Stimulated activated CD4-positive, alpha-beta T cell treated with anti-CD3 and anti-CD28 coated beads, Interleukin-1b, Interleukin-23, amount 100 ng/mL, for 1 hour (primary cell): ENCODE measurements at places on chromosomes 1 and 21.

GRCh38 chr1:15946571-15947381, 29.1 kb downstream of the ZBTB17 start:
- no peak for DNase-seq

GRCh38 chr1:17230106-17230505, 18.8 kb upstream of the PADI3 start:
- no peak for DNase-seq

- no peak for DNase-seq
Observed at GRCh38 chr21:14911351-14911750, 153.4 kb downstream of the NRIP1 start.

DNA sequence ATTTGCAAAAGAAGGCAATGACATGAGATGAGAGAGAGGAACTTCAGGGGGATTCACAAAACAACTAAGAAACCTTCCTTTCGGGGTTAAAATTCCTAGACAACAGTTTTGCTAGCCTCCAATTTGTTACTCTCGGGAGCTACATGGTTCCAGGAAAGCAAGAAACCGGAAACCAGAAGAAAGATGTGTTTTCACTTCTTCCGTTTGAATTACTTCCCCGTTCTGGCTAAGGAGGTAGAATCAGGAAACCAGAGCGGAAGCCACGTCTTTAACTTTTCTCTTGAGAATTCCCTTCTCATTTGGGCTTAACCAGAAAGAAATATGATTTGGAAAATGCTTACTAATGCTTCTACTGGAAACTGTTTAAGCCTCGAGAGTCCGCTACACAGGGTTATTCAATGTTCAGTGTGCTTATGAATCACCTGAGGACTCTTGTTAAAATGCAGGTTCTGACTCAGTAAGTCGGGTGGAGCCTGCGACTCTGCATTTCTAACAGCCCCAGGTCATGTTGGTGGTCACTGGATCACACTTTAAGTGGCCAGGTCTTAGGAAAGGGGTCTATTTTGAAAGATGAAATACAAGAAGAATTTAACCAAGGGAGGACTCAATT, 43.5 kb upstream of the MCOLN3 start:
- DNase-seq: no peak

GRCh38 chr1:88976235-88976634, 16.2 kb downstream of the KYAT3 start:
- DNase-seq: no peak

- DNase-seq: no peak
Observed at GRCh38 chr1:43509007-43509739, 21.5 kb upstream of the PTPRF start.

- no peak for DNase-seq
Observed at GRCh38 chr1:67919274-67920072, 86.2 kb upstream of the GNG12 start.

GRCh38 chr1:227887697-227888403, 59.9 kb downstream of the WNT9A start:
- DNase-seq: no peak

DNA sequence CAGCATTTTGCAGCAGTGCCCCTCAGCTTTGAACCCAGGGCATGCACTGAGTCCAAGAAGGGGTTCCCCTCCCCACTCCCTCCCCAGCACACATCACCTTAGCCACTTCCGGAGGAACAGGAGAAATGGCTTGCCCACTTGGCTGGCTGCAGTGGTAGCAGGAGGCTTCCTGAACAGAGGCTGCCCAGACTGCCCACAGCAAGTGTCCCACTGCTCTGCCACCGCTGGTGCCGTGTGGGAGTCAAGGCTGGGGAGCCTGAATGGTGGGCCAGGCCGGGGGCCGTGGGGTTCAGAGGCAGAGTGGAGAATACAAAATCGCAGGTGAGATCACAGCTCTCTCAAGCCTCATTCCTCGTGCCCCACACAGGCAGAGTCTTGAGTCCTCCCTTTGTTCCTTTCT, 34.5 kb downstream of the CD247 start:
- no peak for DNase-seq

- DNase-seq: no peak
Observed at GRCh38 chr1:93766451-93766850, 84.8 kb upstream of the BCAR3 start.

DNA sequence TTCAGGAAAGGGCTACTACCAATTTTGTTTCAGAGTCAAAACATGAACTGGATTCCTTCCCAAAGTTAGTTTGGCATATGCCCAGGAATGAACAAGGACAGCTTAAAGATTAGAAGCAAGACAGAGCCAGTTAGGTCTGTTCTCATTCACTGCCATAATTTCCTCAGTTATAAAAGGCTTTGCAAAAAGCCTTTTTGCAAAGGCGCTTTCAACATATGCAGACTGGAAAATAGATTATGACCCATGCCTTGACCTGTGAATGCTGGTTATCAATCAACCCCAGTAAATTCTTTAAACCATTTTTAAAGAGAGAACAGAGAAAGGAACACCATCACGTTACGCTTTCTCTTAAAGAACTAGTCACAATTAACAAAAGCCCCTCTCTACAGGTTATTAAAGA, 1.7 kb upstream of the FRRS1 start:
- DNase-seq: no peak

DNA sequence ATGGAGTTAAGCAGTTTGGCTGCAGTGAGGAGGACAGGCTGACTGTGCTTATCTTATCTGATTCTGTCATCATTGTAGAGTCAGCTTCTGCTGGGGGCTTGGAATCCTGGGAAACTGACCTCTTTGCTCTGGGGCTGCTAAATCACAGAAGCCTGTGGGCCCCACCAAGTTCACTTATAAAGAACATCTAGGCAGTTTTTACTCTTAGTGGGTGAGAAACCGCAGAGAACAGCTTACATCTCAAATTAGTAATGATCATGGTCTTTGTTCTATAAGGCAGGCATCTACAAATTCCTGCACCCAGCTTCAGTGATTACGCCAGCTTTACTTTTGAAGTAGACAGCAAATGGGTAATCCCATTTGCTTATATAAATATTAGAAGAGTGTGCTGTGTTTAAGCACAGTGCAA, 75.7 kb downstream of the ZC3H11B start:
- no peak for DNase-seq

GRCh38 chr1:228996281-228996680, 261.0 kb downstream of the RHOU start:
- no peak for DNase-seq

DNA sequence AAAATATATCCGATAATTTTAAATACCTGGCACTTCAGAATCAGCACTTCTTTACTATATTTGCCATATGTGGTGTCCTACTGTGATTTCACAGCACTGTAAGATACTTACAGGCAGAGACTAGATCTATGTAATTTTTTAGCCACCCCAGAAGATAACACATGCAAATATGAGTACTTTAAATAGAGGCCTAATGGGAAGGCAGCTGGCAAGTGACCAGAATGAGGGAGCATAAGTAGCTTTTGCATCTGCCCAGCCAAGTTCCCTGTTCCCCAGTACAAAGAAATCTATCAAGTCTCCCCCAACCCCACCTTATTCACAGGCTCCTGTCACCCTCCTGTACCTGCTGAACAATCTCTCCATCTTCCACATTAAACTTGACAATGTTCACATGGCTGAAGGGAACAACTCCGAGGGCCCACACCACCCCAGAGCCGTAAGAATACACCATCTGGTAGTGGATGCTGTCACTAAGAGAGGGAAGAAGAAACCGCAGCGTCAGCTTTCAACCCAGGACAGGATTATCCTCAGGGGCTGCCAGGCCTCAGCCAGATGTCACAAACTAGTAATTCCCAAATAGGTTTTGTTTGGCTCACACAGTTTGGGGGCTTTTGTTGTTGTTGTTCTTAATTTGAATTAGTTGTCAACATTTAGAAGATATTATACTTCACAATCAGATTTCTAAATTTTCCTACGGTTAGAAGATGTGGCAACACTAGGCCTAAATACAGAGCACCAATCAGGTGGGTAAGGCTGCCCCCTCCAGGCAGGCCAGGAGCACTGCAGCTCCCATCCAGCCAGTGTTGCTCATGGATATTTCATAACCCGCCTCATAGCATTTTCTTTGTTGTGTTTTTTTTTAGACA, 10.4 kb downstream of the EMC1 start:
- DNase-seq: peak; percentile 54

GRCh38 chr1:25167269-25168192, 64.8 kb downstream of the SYF2 start:
- no peak for DNase-seq

DNA sequence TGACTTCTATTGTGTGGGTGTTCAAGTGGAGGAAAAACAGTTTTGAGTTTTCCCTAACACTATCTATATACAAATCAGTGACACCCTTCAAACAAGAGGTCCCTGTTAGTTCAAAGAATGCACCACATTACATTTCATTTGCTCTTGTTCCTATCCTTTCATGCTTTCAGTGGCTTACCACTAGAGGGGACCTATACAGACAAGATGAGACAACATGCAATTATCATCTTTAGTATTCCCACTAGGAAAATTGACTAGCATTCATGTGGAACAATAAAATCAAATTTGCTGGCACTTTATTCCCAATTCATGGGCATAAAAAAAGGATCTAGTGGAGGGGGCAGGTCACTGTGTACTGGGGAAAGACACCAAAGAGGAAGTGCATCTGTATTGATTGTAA, 13.3 kb upstream of the SIPA1L2 start:
- DNase-seq: no peak

DNA sequence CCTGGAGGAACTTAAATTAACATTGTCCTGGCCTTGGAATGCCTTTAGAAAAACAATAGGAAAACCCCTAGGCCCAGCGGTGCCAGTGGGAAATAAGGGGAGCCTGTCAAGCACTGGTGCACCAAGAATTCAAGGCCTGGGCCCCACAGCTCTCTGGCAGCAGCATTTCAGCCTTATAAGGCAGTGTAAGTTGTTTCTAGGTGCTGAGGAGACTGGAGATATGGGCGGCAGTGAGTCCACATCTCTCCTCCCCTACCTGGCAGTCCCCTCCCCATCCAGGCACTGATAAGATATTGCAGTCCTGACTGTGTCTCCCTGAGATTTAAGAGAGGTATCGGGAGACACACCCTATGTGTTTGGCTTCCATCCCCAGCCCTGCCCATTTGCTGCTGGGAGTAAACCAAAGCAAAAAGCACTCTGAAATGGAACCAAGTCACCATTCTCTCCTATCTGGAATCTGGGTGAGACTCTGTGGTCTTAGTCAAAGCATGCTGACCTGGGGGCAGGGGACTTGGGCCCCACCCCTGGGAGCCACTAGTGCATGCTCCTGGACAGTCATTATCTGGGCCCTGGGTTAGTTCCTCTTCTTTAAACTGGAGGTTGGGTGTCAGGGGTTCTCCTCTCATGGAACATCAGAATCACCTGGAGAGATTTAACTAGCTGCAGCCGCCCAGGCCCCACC, 30.5 kb downstream of the DEGS1 start:
- DNase-seq: no peak

DNA sequence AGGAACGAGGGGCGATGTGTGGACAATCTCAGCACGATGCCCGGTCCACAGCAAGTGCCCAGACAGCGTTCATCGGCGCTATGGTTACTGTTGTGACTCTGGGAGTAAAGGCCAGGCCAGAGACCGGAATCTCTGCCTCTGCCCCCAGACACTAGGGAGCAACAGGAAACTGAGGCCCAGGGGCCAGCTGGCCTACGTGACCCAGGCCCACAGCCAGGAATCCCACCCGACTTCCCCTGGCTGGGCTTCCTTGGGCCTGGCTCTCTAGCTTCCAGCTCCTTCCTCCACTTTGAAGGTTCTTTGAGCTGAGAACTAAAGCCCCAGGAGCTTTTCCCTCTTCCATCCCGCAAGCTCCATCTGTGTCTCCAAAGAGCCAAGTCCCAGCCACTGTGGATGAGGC, 4.6 kb downstream of the LRP8 start:
- no peak for DNase-seq

DNA sequence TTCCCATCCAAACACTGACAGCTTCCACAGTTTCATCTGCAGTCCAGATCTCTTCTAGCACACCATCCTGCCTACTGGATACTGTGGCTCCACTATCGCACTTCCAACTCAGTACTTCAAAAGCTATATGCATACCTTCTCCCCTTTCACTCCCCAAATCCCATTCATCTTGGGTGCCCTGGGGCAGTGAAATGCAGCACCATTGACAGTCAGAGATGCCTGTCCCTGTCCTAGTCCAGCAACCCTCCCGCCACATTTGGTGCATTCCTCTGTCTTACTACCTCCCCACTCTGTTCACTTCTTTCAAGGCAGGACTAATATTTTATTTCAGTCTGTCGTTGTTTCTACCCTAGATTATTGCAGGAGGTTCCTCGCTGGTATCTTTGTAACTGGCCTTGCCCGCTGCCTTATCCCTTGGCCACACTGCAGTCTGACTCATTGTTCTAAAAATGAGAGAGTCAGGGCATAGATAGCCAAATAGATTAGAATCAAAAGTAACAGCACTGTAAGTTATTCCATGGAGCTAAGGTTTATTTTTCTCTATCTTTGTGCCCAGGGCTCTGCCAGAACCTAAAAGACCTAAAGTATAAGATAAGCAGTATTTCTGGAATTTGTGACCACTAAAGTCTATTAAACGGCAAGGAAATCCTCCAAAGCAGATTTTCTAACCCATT, 96.7 kb downstream of the ESRRG start:
- DNase-seq: no peak

DNA sequence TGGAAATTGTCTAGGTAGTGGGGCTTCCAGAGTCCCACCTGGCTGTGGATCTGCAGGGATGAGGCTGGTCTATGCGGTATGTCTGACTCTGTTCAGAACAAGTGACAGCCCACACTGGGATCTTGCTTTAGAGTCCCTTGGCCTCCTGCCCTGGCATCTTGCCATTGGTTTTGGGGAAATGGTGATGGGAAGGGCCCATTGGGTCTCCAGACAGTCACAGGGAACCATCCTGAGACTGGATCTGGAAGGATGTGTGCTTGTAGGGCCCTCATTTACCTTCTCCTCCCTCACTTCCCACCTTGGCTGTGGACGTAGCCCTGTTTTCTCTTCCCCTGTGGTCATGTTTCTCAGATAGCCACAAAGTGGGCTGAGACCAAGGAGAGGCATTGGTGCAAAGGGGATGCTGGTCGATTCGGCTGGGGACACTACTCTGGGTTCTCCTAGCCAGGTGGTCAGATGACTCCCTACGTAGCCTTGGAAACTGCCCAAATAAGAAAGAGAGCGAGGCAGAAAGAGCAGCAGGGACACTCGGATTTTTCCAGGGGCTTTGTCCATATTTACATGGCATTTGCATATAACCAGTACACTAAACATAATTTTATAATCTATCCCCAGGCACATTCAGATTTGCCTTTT, 15.1 kb downstream of the SOX13 start:
- DNase-seq: no peak

- DNase-seq: no peak
Observed at GRCh38 chr1:229098903-229099578, 171.9 kb upstream of the RAB4A start.

- no peak for DNase-seq
Observed at GRCh38 chr21:45297329-45297728, 9.6 kb upstream of the POFUT2 start.

DNA sequence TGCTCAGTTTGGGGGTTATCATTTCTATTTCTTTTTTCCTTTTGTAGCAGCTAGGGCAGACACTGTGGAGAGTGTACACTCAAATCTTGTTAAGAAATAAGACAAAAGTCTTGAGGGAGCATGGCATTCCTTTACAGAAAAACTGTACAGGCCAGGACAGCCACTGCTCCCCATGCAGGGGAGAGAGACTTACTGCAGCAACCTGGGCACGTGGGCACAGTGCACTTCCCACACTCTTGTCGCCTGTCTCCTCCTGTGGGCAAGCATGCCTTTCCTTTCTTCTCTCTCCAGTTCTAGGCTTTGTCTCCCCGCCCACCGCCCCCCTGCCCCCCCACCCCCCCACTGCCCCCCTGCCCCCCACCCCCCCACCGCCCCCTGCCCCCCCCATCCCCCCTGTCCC, 51.9 kb downstream of the PHC2 start:
- DNase-seq: no peak

GRCh38 chr1:213120961-213121360, 69.9 kb downstream of the RPS6KC1 start:
- no peak for DNase-seq
